Stimulated activated CD4-positive, alpha-beta T cell treated with anti-CD3 and anti-CD28 coated beads, TNF-alpha, amount 100 ng/mL, for 1 hour (primary cell): ENCODE measurements at places on chromosomes 1 and 21.

- no peak for DNase-seq
These were observed 20.6 kb downstream of the TESK2 start for GRCh38 chr1:45470306-45470798.

DNA sequence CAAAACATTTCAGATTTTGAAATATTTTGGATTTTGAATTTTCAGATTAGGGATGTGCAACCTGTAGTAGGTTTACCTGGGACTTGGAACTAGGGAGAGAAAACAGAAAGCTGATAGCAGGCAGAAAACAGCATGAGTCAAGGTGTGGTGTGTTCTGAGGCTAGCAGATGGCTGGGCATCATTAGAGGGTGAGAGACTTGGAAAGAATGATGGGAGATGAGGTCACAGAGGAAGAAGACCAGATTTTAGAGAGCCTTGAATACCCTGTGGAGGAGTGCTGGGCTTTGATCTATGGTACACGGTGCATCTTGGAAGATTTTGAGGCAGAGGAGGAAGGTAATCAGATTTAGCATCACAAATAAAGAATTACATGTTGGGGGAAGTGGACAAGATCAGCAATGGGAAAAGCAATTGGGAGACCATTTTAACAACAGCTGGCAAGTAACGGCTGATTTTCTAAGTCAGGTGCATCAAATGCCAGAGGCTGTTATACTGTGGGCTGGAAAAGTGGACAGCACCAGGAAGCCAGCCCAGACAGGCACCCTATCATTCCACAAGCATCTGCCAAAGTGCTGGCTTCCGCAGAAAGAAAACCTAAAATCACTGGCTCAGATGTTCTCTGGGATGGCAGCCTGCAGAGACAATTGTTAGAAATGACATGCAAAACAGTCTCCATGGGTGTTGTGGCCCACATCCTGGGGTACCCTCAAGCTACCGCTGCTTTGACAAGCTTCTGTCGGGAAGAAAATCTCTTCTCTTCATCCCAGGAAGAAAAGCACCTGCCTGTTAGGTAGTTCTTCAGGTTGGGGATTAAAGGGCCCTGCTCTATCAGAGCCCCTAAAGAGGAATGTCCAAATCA, 30.9 kb upstream of the CAMK1G start:
- no peak for DNase-seq

DNA sequence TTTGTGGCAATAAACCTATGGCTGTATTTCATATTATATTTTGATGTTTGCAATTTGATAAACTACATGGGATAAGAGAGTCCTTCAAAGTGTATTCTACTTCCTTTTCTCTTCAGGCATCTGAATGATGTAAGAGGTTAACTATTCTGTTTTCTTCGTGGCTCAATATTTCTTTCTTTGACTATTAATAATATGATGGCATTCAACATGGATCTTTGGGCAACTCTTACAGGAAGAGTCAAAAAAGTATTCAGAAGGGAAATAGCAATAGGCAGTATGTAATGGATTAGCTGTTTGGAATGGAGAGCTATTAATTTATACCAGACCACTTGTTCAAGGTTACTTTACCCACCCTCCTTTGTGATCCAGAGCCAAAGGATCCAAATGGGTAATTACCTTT, 74.4 kb downstream of the HMCN1 start:
- no peak for DNase-seq

- no peak for DNase-seq
These were observed 19.5 kb upstream of the PADI6 start for GRCh38 chr1:17352419-17352909.

DNA sequence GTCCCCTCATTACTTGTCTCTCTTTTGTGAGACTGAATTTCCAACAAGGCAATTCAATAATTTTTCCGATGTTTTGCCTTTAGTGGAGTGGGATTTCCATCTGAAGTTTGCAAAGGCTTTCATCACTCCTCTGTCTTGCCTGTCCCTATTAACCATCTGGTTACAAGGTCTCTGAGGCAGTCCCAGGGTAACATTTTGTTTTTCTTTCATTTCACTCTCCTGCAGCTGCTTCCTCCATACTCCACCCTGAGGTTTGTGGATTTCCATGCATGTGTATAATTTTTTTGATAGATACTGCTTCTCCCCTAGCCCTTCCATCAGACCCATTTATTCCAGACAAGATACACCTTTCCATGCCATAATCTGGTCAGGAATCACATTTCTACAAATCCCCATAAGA, 366.8 kb downstream of the PTBP2 start:
- DNase-seq: no peak
